ENCODE measurements at places on chromosomes 3 and 15. TPM values are rescaled to one million over a fixed set of nuclear protein-coding genes. Genes with fewer than 3 reads are reported as not detected.

DNA sequence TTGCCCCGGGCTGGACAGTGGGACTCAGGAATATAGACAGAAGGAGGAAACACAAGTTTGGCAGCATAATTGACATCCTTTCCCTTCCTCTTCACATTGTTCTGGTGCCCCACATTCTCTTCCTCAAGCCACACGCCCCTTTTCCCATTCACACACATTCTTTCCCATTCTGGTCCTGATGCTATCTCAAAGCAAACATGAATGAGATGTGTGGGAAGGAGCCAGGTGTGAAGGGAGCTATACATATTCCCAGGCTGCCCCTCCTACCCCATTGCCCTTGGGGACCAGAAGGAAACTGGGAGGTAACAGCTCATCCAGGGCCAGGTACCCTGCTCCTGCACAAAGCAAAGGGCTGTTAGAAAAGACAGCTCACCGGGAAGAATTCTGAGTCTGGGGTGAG, 23.4 kb upstream of the CLK3 start:
- H3K27ac ChIP-seq = no peak overlapping the region
- no peaks in the 10 kb centered on the region for H3K27me3 ChIP-seq
- no peak overlapping the region for H3K4me3 ChIP-seq

DNA sequence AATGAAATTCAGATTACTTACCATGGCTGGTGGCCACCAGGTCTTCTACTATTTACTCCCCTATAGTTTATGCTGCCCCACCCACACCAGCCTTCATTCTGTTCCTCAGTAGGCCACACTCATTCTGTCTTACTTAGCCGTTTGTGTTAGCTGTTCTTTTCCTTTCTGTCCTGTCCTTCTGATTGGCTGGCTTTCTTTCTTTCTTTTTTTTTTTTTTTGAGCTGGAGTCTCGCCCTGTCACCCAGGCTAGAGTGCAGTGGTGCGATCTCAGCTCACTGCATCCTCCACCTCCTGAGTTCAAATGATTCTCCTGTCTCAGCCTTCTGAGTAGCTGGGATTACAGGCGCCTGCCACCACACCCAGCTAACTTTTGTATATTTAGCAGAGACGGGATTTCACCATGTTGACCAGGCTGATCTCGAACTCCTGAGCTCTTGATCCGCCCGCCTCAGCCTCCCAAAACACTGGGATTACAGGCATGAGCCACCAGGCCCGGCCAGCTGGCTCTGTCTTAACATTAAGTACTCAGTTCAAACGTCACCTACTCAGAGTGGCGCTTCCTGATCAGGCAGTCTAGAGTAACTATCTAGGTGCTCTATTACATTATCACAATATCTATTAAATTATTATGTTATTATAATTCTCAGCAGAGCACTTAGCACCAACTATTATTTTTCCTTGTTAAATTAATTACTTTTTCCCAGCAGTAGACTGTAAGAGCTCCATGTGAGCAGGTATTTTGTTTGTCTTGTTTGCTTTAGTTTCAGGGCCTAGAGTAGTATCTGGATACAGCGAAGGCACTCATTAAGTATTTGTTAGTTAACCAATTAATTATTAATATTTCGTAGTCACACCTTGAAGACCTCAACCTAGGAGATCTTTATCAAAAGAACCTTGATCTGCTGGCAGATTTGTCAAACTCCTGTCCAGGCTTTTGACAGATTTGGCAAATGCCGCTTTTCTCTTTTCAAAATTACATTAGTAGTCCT, 6.4 kb downstream of the CMSS1 start:
- no peak overlapping the region for H3K4me3 ChIP-seq
- DNase-seq = no peak
- no peak overlapping the region for H3K27ac ChIP-seq
- no peaks in the 10 kb centered on the region for H3K36me3 ChIP-seq
- H3K4me1 ChIP-seq = peaks cover 23% of the 10 kb centered on the region
- no peaks in the 10 kb centered on the region for H3K27me3 ChIP-seq

DNA sequence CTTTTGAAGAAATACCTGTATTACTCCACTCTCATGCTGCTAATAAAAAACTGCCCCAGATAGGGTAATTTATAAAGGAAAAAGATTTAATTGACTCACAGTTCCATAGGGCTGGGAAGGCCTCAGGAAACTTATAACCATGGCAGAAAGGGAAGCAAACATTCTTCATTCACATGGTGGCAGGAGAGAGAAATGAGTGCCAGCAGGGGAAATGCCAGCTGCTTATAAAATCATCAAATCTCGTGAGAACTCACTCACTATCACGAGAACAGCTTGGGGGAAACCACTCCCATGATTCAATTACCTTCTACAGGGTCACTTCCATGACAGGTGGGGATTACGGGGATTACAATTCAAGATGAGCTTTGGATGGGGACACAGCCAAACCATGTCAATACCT, 18.7 kb downstream of the MFSD1 start:
- no peak overlapping the region for H3K27ac ChIP-seq
- DNase-seq = no peak
- no peaks in the 10 kb centered on the region for H3K4me1 ChIP-seq
- no peaks in the 10 kb centered on the region for H3K27me3 ChIP-seq
- H3K4me3 ChIP-seq = no peak overlapping the region

GRCh38 chr15:59199626-59200465, 6.8 kb upstream of the LDHAL6B start:
- H3K27me3 ChIP-seq = no peaks in the 10 kb centered on the region
- peak; percentile 63 for DNase-seq
- no peak overlapping the region for H3K4me3 ChIP-seq
- H3K27ac ChIP-seq = no peak overlapping the region

- H3K27me3 ChIP-seq = no peaks in the 10 kb centered on the region
- no peak overlapping the region for H3K4me3 ChIP-seq
- H3K4me1 ChIP-seq = no peaks in the 10 kb centered on the region
- no peak for DNase-seq
Measured at GRCh38 chr3:154235330-154235729, 89.0 kb downstream of the DHX36 start.

GRCh38 chr3:33093847-33094246, 3.1 kb downstream of the GLB1 start:
- H3K4me3 ChIP-seq = no peak overlapping the region
- H3K36me3 ChIP-seq = peaks cover 8% of the 10 kb centered on the region
- no peak for DNase-seq
- H3K27ac ChIP-seq = no peak overlapping the region
- no peaks in the 10 kb centered on the region for H3K27me3 ChIP-seq
- peaks cover 9% of the 10 kb centered on the region for H3K4me1 ChIP-seq

DNA sequence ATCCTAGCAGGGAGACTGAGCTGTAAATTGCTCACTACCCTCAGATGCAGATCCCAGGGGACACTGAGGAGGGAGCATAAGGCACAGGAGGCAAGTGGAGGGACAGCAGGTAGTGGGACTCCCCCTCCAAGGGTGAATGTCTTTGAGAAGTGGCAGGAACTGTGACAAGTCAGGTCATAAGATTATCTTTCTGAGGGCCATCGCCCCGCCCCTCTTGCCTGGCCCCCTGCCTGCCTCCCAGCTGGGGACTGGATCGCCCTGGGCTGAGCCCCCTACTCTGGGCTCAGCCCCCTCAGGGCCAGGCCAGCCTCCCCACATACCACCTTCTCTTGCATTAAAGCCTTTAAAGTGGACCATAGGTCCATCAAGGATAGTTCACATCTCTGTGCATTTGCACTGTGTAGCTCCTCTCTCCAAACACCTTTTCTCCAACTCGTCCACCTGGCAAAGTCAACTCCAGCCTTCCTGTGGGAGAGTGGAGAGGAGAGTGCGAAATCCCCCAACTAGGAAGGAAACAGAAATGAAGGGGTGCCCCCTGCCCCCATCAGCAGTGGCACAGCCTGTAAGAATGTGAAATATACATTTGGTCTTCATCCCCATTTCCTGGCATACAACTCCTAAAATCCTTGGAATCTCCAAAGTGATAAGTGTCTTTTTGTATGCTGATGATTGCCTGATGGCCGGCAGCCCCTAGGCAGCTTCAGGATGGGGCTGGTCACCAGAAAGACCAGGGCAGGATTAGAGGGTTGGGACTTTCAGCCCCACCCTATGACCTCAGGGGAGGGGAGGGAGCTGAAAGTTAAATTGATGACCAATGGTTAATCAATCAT, 14.7 kb downstream of the PIF1 start:
- H3K27ac ChIP-seq = no peak overlapping the region
- H3K4me1 ChIP-seq = no peaks in the 10 kb centered on the region
- H3K36me3 ChIP-seq = peaks cover 2% of the 10 kb centered on the region
- no peaks in the 10 kb centered on the region for H3K27me3 ChIP-seq

XCR1 gene
- total RNA-seq = not detected

RBPMS2 gene
- 2.9 TPM for total RNA-seq

LRRC49 gene
- 10.9 TPM for total RNA-seq

TNNC1 gene
- not detected for total RNA-seq

SLC28A1 gene
- not detected for total RNA-seq
